Head of caudate nucleus (tissue), 42 donors: ENCODE measurements at places on chromosomes 2 and 18.

- DNase-seq, result no peak
Observed at GRCh38 chr2:55232863-55233657, 572 bp downstream of the RPS27A start.

- DNase-seq, result no peak
Observed at GRCh38 chr18:23239885-23240608, 104.8 kb downstream of the CABLES1 start.

GRCh38 chr2:35819033-35819432, 536.5 kb upstream of the CRIM1 start:
- no peak for DNase-seq

DNA sequence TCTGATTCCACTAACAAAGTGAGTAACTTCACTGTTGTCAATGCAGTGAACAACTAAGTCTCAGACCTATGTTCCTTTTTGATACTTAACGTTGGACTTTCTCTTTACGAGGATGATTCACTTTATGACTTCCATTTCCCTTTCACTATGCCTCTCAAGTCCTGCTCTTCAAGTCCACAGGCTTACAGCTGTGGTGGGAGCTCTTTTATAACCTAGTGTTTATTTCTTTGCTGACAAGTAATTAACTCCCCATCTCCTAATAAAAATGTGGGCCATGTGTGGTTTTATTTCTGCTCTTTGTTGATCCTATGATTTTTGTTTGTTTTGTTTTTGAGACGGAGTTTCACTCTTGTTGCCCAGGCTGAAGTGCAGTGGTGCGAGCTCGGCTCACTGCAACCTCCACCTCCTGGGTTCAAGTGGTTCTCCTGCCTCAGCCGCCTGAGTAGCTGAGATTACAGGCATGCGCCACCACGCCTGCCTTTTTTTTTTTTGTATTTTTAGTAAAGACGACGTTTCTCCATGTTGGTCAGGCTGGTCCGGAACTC, 142.1 kb downstream of the USP34 start:
- DNase-seq, result no peak

DNA sequence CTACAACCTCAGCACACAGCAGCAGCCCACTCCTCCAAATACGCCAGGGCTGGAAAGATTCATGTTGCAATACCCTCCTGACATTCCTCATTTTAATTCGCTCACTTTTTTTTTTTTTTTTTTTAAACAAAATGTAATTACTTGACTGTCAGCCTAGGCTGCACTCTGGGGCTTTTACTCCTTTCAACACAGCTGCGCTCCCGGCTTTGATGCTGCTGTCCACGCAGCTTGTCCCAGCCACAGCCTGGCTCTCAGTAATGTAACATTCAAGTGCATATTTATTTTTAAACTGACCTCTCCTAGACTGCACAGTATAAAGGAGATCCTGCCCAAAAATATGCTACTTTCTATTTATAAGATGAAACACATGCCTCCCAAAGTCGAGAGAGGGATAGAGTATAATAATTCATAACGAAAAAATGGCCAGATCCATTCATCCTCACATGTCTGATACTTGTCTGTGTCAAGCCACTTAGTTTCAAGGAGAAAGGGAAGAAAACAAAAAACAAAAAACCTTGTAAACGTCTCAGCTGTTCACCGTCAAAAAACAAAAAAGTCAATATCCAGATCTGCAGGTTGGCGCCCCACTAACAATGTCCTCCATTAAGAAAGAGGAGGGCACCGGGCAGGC, 949 bp downstream of the CDC42EP3 start:
- no peak for DNase-seq

DNA sequence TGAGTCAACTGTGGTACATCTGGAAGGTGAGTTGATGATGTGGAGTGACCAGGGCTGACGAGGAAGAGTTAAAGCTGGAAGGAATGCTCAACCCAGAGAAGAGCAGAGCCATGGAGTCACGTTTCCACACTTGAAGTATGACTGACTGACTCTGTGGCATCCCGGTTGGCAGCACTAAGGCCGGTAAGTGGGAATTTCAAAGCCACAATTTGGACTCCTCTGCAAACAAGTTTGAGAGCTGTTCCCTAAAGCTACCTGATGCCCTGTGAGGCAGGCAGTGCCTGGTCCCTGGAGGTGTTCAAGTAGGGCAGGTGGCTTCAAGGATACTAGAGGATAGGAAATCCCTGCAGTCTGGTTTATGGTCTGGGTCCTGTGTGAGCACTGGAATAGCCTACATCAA, 69.3 kb upstream of the ITGB6 start:
- peak; percentile 11 for DNase-seq

GRCh38 chr2:12106440-12107080, 360.1 kb downstream of the LPIN1 start:
- DNase-seq, result peak; percentile 29

- no peak for DNase-seq
Observed at GRCh38 chr2:205471776-205472175, 210.5 kb upstream of the NRP2 start.

DNA sequence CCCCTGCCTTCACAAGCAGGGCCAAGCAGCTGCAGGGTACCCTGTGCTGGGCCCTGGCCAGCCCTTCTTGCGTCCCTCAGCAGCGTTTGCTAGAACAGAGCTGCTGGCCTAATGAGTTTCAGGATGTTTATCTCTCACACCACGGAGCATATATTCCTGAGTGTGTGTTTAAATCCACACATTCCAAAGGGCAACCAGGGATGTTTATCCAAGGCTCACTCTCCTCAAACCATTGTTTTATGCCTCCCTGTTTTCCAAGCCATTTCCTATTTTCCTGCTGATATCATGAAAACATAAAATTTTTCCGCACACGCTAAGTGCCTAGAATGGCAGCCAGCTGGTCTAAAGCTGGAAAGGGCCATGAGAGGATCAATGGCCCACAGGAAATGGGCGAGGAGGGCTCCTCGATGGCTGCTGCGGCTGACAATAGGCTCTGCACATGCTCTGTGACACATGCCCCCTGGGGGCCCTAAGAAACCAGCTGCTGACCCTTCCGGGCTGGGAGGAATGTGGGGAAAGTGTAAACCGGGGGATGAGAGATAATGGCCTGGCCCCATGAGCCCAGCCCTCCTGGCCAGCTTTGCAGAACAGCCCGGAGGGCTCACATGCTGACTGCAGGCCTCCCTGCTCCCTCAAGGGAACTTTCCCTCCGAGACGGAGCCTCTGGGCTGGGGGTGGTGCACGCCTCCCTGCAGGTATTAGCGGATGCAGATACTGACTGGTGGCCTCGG, 194.0 kb downstream of the NDUFA10 start:
- no peak for DNase-seq

DNA sequence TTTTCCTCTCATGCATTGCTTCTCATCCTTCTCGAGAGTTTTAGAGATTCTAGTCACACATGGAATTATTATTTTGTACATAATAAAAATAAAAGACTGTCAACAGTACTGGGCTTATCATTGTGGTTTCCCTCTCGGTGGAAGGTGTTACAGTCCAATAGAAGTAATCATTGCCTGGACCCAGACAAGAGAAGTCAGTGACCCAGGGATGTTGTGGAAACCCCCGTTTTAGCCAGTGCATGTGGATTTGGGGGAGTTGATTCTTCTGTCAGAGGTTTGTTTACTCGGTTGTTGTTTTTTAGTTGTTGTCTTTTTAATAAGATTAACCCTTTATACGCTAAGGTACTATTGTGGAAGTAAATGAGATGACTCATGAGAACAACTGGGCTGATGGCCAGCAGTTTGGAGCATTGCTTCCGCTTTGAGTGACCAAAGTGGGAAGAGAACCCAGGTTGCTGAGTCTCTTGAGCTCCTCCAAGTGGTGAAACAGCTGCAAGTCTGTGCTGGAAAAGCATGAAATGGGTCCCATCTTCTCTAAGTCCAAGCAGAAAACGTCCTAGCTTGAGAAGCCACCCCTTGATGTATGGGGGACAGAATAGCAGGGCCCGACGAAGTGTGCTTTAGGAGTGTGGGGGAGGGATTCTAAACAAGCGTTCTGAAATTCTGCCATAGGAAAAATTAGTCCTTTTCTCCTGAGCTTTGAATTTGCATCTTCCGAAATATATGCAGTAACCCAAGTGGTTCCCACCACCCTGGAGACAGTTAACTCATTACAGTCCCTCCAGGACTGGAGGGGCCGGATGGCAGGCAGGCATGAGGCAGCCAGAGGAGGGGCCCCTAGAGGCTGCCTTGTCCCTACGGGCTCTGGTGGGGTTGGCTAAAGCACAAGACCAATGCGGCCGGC, 61.8 kb upstream of the GPR45 start:
- DNase-seq, result peak; percentile 65

DNA sequence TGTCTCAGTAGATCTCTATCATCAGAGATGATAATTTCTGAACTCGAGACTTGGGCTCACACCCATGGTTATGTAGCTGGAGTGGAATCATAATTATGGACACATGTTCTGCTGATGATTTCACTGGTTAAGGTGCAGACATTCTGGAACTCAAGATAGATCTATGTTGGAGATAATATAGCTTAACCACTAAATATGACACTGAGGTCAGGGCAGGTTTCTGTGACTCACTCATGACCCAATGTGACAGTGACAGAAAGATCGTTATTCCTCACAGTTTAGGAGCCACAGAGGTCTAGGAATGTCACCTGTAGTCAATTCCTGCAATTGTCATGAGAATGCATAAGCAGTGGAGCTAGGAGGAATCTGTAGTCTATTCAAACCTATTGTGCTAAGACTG, 828.6 kb downstream of the TRIB2 start:
- DNase-seq, result no peak

- no peak for DNase-seq
Observed at GRCh38 chr2:66578054-66578686, 143.2 kb downstream of the MEIS1 start.

DNA sequence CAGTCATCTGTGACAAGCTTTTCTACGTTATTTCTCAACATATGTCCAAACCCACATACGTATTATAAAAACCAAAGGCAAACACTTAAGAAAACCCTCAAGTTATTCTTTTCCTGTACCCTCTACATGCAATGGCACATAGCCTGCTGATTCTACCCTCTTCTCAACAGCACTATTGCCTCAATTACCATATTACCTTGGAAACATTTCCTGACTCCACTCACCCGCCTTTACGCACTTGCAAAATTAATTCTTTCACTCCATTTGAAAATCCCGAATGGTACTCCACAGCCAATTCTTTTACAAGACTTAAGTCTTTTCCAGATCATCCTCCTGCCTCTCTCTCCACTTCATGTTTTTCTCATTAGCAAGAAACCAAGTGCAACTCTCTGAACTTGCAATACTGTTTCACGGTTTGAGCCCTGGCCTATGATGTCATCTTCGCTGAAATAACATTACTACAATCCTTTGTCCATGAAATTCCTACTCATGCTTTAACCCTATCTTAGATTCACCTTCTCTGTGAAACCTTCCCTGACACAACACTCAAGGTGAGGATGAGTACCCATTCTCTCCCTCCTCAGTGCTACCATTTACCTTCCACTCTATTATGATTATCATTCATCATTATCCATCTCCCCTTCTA, 29.0 kb downstream of the SESTD1 start:
- no peak for DNase-seq

DNA sequence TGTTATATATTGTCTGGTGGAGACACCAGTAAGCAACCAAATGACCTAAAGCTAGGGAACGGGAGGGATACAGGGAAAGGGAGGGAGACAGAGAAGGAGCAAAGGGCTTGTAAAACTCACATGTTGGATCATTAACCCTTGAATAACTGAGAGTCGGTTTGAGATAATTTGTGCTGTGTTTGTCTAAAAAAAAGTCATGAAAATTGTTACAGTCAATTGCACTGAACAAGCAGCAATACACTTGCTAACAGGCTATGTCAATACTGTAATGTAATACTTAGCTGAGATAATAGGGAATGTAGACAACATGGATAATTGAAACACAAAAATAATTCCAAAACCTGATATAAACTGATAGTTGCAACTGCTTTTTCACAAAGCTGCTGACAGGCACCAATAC, 71.3 kb upstream of the ZNF521 start:
- DNase-seq, result no peak

DNA sequence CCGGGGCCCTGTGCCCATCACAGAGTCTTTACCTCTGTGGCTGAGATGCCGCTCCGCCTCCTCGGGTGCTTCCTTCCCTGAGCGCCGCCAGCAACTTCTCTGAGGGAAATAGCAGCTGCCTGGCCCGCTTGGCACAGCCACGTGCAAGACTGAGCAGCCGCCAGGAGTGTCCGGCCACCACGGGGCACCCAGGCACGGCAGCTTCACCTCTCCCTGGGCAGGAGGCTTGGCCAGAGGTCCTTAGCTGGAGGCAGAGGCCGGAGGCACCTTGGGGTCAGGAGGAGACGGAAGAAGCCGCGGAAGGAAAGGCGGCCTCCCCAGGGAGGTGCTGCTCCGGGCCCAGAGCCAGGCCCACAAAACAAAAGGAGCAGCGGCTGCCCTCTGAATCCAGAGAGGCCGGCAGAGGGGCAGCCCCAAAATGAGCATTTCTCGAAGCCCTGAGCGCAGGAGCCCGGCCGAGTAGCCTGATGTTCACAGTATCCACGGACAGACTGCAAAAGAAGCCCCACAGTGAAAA, 6.0 kb upstream of the LIMS2 start:
- DNase-seq, result peak; percentile 27

GRCh38 chr18:8489761-8490160, 119.5 kb upstream of the RAB12 start:
- no peak for DNase-seq

- DNase-seq, result no peak
Observed at GRCh38 chr2:191166756-191167445, 16.1 kb upstream of the STAT4 start.

DNA sequence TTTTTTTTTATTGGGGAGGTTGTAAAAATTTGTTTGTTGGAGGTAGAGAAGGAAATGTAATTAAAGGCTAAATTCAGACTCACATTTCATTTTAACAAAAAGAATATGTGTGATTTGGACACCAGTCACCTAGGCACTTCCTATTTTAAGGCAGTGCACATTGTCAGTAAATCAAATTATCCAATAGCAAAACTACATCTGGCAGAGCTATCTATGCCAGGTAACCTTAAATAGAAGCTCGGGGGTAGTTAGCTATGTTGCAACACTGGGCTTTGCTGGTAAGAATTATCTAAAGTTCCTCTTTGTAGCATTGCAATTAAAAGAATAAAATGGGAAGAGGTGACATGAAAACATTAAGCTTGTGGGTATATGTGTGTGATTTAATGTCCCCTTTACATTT, 1064.4 kb upstream of the ZEB2 start:
- no peak for DNase-seq

- DNase-seq, result no peak
Observed at GRCh38 chr18:42113529-42114191, 158.6 kb downstream of the PIK3C3 start.

GRCh38 chr2:143195511-143195910, 66.3 kb downstream of the ARHGAP15 start:
- DNase-seq, result no peak
